ENCODE measurements at places on chromosomes 12 and 14.

- H3K27ac ChIP-seq, result no peak overlapping the region
- H3K4me3 ChIP-seq, result no peak overlapping the region
- H3K27me3 ChIP-seq, result no peaks in the 10 kb centered on the region
- no peaks in the 10 kb centered on the region for H3K36me3 ChIP-seq
- H3K4me1 ChIP-seq, result peaks cover 36% of the 10 kb centered on the region
Measured at GRCh38 chr12:123085730-123086487, 65.0 kb downstream of the PITPNM2 start.

DNA sequence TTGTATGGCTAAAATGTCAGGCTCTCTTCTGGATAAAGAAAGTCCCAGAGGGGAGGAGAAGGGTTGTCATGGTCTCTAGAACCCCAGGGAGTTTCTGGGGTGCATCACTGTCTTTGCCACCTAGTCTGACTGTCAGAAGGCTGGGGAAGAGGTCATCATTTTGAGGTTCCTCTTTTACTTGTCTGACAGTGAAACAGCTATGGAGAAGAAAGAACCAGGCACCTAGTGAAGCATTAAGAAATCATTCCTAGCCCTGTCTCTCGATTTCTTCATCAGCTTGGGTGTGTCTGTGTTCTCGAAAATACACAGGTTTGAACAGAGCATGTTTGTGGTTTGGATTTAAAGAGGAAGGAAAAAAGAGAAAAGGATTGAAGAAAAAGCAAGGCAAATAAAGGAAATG is 158.7 kb upstream of the LRIG3 start:
- H3K4me3 ChIP-seq, result no peak overlapping the region
- peaks cover 44% of the 10 kb centered on the region for H3K4me1 ChIP-seq
- H3K27me3 ChIP-seq, result no peaks in the 10 kb centered on the region
- no peaks in the 10 kb centered on the region for H3K36me3 ChIP-seq
- DNase-seq, result no peak
- H3K27ac ChIP-seq, result peak overlapping the region; percentile 94

- no peaks in the 10 kb centered on the region for H3K4me1 ChIP-seq
- H3K27me3 ChIP-seq, result no peaks in the 10 kb centered on the region
- H3K4me3 ChIP-seq, result no peak overlapping the region
Measured at GRCh38 chr12:90112666-90113065, 404.0 kb upstream of the ATP2B1 start.

GRCh38 chr14:22333422-22334274 is 255.4 kb downstream of the DAD1 start:
- H3K4me1 ChIP-seq, result peaks cover 6% of the 10 kb centered on the region
- no peak overlapping the region for H3K4me3 ChIP-seq

DNA sequence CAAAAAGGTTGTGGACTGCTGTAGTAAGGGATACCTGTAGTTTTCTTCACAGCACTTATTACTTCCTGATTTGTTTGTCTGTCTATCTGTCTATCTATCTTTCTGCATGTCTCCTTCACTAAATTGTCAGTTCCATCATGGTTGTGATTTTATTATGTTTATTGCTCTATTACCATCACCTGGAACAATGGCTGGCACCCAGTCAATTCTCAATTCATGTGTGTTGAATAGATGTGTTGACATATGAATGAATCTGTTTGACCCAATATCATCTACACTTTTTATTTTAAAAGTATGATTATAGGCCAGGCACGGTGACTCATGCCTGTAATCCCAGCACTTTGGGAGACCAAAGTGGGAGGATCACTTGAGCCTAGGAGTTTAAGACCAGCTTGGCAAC is 224.4 kb downstream of the NUBPL start:
- DNase-seq, result no peak
- H3K36me3 ChIP-seq, result no peaks in the 10 kb centered on the region
- no peaks in the 10 kb centered on the region for H3K27me3 ChIP-seq

- H3K4me3 ChIP-seq, result no peak overlapping the region
- DNase-seq, result no peak
- no peaks in the 10 kb centered on the region for H3K27me3 ChIP-seq
- H3K36me3 ChIP-seq, result no peaks in the 10 kb centered on the region
Measured at GRCh38 chr14:56694609-56695008, 115.0 kb downstream of the TMEM260 start.

- DNase-seq, result no peak
- H3K27ac ChIP-seq, result peak overlapping the region; percentile 32
- H3K36me3 ChIP-seq, result peaks cover 21% of the 10 kb centered on the region
- no peaks in the 10 kb centered on the region for H3K4me1 ChIP-seq
- no peak overlapping the region for H3K4me3 ChIP-seq
Measured at GRCh38 chr12:4663971-4664505, 15.1 kb downstream of the NDUFA9 start.

- no peak overlapping the region for H3K27ac ChIP-seq
- no peak overlapping the region for H3K4me3 ChIP-seq
- H3K36me3 ChIP-seq, result no peaks in the 10 kb centered on the region
- DNase-seq, result no peak
- H3K27me3 ChIP-seq, result no peaks in the 10 kb centered on the region
Measured at GRCh38 chr12:58224536-58225105, 283.3 kb downstream of the ATP23 start.

- H3K27ac ChIP-seq, result no peak overlapping the region
- no peaks in the 10 kb centered on the region for H3K27me3 ChIP-seq
- no peaks in the 10 kb centered on the region for H3K4me1 ChIP-seq
- H3K36me3 ChIP-seq, result no peaks in the 10 kb centered on the region
Measured at GRCh38 chr12:89745286-89745685, 36.6 kb upstream of the ATP2B1 start.

- no peak overlapping the region for H3K27ac ChIP-seq
- no peaks in the 10 kb centered on the region for H3K4me1 ChIP-seq
- H3K36me3 ChIP-seq, result no peaks in the 10 kb centered on the region
- no peak for DNase-seq
Measured at GRCh38 chr12:19967431-19967830, 400.9 kb upstream of the PDE3A start.
